ENCODE measurements at places on chromosomes 6 and 20.
A peak's percentile ranks its signal among the peaks of the same experiment; 100 is the strongest.

- DNase-seq: no peak
These were observed 262.0 kb downstream of the PAX1 start for GRCh38 chr20:21967481-21967880.

- DNase-seq: peak; percentile 77
These were observed 27.6 kb upstream of the CDKN1A start for GRCh38 chr6:36650848-36651478.

DNA sequence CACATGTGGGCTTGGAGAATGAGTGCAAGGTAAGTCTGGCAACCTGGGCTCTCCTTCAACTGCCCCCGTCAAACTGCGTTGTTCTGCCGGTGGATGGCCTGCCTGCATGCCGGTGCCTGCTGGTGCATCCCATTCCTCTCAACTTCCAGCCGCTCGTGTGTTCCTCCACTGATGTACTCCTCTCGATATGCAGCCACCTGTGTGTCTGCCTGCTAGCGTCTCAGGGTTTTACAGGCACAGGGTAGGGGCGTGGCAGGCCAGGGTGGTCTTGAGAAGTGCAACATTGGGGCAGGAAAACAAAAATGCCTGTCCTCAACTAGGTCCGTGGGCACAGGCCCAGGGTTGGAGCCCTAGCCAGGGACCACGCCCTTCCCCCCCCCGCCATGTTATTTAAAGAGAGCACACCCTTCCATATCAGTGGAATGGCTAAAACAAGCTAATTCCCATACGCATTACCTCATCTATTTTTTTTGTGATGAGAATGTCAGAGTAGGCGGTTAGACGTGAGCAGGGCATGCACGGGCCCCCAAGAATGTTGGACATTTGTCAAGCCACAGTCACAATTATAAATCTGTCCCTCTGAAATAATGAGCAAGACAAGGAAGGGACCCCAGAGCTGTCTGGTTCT, 33.2 kb downstream of the SERPINB6 start:
- DNase-seq: no peak

- peak; percentile 34 for DNase-seq
These were observed 10.8 kb upstream of the TBCC start for GRCh38 chr6:42756722-42757121.

- no peak for DNase-seq
These were observed 3.0 kb downstream of the CASS4 start for GRCh38 chr20:56414842-56415765.

GRCh38 chr6:146886587-146887446, 288.0 kb downstream of the ADGB start:
- no peak for DNase-seq
